NCI-H1092 (cell line): ENCODE measurements at places on chromosomes 4 and X.

- DNase-seq, result no peak
These were observed 160.6 kb upstream of the GATB start for GRCh38 chr4:151921386-151921785.

DNA sequence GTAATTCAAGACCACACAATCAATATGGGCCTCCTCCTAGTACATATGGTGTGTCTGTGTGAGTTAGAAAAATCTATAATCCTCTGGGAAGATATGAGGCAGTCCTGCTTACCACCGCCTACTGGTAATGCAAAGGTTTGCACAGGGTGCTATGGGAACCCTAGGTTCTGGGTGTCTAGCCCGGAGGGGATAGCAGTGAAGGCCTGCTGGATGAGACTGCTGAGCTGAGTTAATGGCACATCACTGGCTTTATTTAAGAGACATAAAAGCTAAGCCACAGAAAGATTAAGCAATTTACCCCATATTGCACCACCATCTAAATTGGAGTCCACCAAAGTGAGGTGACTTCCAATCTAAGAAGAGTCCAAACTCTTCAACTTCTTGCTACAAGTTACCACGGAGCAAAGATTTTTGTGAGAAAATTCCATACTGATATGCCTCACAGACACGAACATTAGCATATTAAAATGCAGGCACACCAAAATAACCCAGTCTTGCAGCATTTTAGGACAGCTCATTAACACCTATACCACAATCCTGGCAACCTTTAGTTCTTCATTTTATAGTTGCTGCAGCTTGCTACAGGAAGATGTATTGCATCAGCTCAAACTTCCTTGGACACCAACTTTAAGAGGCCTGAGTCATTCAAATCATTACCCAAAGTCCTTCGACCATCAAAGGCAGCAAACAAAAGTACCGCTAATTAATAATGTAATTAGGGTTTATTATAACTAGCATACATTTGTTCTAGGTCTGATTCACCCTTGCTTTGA is 13.7 kb downstream of the DGKK start:
- DNase-seq, result no peak

DNA sequence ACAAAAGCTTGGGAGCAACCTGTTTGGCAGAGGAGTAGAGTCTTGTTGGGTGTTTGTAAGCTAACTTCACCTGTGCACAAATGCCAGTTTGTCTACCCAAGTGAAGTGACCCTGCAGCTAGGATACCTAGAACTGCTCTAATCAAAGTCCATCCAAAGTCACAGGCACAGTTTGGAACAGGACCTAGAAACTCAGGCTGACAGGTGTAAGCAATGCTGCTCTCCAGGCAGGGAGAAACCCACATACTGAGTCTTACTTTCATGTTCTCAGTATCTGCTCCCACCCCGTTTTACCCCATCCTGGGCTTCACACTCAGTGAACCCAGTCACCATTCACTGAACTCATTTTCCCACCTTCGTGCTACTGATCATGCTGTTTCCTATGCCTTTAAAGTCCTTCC is 40.3 kb downstream of the MAML3 start:
- no peak for DNase-seq

DNA sequence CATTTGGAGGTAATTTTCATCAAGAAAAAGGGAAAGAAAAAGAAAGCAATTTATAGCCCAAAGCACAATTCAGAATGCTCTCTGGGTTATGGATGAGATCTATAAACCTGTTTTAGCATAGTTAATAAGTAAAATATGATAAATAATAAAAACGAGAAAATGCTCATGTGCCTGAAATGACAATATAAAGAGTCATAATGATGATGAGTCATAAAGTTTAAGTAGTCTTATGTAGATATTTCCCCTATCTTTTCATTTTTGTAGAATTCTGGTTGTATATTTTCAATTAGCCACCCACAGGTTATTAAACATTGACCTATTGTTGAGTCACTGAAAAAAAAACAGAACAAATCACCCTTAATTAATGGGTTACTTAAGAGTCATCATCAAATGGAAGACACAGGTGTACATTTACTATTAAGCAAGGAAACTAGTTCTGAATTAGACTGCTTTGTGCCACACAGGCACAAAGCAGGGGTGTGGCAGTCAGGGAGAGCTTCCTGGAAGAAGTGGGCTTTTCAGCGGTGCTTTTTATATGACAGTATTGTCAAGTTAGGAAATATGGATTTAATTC is 29.3 kb downstream of the BEND4 start:
- DNase-seq, result no peak

GRCh38 chr4:88090898-88091297 is 67.5 kb downstream of the ABCG2 start:
- no peak for DNase-seq

GRCh38 chr4:14520171-14520570 is 482.1 kb upstream of the CPEB2 start:
- no peak for DNase-seq

- no peak for DNase-seq
These were observed 745 bp upstream of the IQSEC2 start for GRCh38 chrX:53281963-53282695.

DNA sequence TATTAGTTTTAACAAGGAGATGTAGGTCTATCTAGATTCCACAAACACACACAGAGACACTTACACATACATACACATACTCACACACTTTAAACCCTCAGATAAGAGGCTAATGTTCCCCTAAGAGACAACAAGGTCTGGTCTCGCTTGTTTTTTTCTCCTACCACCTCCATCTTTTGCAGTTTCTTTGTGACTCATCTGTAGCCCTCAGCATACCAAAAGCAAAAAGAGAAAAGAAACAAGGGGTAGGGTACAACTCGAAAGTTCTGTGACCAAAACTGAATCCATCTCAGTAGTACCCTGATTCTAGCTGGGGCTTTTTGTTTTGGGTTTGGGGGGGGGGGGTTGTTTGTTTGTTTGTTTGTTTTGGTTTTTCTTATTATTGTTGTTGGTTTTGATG is 12.2 kb upstream of the EXOSC9 start:
- DNase-seq, result no peak

GRCh38 chr4:76016393-76016792 is 6.9 kb downstream of the CXCL10 start:
- DNase-seq, result no peak

DNA sequence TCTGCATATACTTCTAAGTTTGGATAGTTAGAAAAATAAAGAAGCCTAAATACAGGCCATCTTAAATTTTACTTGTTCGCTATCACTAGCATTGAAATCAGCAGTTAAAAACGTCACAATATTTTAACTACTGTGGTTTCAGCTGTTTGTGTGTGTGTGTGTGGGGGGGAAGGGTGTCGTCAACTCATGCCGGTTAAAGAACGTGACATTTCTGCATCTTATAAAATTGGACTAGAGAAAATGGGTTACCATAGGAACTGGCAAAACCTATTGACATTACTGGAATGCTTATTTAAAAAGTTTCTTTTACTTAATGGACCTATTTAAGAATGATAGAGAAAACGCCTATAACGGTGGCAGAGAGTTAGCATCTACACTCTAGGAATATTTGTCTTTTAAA is 1.2 kb upstream of the CNKSR2 start:
- no peak for DNase-seq

DNA sequence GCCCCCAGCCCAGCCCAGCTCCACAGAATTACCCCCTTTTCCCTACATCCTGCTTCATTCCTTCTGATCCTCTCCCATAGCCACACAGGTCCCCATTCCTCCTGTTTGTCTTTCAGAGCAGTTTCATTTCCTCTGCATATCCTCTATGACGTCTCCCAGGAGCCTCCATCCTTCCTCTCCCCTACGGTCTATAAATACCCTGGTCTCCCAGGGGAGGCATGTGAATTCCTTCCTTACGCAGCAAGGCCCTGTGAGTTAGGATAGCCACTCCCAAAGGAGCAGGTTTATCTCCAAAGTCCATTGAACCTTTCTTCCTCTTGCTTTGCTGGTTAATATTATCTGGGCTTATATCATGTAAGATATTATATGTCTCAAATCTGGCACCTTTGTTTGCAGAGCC is 8.4 kb upstream of the APLN start:
- DNase-seq, result no peak

DNA sequence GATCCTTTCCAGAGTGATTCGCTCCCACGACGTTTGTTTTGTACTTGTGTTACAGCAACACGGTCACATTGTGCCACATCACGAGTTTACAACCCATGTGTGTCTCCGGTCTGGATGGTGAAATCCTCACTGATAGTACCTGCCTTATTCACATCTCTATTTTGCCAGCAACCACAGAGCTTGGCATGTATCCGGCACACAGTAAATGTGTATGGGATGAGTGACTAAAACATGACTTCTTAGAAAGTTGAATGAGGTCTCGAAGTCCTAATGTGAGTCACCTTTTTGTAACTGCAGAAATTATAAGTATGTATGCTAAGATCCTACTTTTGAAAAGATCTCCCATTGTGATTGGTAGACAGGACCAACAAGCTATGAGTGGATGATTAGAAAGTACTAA is 7.5 kb downstream of the STOX2 start:
- DNase-seq, result no peak

- no peak for DNase-seq
These were observed 118.7 kb upstream of the PRPS2 start for GRCh38 chrX:12672367-12673106.

- no peak for DNase-seq
These were observed 319.3 kb downstream of the RAB28 start for GRCh38 chr4:13164783-13165331.

DNA sequence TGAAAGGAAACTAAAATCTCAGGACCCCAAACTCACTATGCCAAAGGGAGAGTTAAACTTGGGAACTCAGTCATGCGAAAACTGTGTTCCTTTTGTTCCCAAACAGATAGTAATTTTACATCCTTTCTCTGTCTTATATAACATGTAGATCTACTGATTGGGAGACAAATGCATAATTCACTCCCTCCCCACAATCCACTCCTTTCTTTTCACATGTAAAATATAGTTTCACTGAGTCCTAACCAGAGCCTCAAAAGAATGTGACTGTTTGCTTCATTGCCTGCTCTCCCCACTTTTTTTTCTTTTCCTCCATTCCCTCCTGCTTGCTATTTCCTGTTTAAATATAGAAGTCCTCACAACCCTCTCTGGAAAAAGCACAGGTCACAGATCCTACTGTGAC is 699.3 kb upstream of the ADGRL3 start:
- DNase-seq, result no peak

GRCh38 chrX:139930916-139931645 is 1.8 kb downstream of the ATP11C start:
- no peak for DNase-seq
